ENCODE measurements at places on chromosomes 16 and 17.

GRCh38 chr17:45020354-45021138 lies 30.9 kb downstream of the DCAKD start:
- DNase-seq, result peak; percentile 34

DNA sequence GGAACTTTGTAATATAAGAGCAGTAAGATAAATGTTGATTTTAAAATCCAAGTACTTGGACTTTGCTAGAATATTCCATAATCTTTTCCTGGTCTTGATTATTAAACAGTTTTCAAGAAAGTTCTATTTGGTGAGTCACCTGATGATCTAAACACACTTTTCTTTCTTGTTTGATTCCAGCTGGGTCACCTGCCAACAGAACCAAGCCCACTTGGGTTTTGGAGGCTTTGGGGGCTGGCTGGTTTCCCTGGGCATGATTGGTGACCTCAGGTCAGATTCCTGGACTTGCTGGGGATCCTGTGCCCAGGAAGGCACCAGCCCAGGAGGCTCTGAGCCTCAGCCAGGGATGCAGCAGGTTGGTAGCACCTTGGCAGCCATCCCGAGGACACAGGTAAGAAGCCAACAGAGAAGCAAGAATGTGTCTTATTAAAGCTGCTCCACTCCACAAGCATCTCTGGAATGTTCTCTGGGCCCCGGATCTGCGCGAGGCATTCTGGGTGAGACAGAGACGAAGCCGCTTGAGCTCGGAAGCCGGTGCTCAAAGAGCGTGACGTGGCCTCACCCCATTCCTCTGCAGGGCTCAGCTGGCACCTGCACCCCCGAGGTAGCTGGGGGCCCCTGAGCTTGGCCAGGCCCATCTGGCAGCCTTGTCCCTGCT lies 3.1 kb upstream of the TEX19 start:
- no peak for DNase-seq

- DNase-seq, result no peak
Observed at GRCh38 chr16:11916524-11917285, 949 bp upstream of the GSPT1 start.

DNA sequence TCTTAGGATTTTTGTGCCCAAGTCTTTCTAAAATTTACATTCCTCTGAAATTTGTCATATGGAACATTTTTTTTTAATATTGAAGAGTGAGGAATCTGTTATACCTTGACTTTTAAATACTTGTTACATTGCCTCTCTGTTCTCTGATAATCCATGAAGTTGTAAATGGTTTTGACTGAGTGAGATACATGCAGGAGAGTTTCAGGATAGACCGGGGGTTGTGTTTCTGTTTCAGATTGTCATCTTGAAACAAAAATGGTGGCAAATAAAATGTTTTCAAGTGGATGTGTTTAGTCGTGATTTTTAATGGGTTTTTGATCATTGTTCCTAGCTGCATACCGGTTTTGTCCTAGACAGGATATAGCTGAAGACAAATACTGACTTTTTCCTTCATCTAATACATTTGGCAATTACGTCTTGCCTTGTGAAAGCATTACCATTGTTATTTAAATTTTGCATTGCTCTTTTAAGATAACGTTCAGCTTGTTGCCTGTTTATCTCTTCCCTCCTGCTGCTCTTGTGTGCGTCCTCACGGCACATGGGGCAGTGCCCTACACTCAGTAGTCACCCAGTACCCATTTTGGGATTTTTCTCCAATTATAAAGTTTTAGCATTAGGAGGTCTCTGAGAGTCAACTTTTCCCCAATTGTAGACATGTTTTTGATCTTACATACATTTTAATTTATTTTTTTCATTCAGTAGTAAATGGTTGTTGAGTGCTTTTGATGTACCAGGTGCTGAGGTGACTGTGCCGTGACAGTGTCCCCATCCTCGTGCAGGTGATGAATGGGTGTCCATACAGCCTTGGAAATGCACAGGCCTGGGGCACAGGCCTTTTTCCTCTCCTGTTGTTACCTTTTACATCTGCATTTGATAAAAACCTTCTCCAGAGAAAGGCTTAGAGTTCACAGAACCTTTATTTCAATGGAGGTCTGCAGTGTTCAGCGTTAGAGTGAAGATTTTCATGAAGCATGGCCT lies 169.9 kb downstream of the MSI2 start:
- no peak for DNase-seq

DNA sequence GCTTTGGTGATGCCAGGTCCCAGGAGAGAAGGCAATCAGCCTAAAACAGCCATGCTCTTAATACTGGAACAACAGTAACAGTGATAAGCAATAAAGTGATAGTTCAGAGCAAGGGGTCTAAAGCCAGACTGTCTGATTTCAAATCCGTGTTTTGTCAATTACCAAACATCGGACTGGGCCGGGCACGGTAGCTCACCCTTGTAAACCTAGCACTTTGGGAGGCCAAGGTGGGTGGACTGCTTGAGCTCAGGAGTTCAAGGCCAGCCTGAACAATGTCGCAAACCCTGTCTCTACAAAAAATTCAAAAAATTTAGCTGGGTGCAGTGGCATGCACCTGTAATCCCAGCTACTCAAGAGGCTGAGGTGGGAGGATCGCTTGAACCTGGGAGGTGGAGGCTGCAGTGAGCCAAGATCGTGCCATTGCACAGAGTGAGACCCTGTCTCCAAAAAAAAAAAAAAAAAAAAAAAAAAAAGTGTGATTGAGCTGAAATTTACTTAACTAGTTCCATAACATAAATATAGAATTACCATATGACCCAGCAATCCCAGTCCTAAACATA lies 5.1 kb downstream of the COPRS start:
- no peak for DNase-seq

DNA sequence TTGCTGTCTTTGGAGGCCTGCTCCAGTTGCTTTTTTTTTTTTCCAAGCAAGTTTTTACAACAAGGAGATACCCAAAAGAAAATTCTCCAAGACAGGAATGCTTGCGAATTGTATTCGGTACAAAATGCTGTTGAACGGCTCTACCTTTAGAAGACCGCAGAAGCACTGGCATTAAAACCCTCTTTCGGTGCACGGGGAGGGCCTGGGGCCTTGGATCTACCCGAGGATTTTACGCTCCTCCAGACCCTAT lies 1.3 kb upstream of the HELZ start:
- DNase-seq, result no peak

DNA sequence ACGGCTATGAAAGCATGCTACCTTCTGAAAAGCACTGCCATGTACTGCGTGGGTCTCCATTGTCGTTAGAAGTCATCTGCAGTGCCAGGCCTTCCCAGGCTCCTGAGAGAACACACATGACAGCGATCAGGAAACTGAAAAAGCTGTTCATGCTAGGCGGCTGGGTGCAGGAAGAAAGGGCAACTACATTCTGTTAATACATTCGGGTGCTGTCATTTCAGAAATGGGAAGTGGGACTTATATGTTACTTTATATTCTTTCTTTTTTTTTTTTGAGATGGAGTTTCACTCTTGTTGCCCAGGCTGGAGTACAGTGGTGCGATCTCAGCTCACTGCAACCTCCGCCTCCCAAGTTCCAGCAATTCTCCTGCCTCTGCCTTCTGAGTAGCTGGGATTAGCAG lies 19.9 kb downstream of the CFAP20 start:
- DNase-seq, result no peak

- no peak for DNase-seq
Observed at GRCh38 chr16:68993885-68994284, 111.6 kb upstream of the HAS3 start.

DNA sequence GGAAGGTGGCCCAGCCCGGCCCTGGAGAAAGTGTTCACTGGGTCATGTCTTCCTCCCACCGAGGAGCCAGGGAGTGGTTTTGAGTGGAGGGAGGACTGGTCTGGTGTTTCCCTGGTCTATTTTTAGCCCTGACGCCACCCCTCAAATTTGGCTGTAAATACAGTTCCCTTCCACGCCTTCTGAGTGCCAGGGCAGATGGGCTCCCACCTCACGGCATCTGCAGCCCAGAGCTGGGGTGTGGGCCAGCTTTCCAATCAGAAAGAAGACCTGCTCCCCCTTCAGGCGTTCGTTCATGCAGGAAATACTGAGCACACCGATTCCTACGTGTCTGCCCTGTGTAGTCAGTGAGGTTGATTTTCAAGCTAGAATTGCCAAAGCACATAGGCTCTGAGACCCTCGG lies 53.7 kb downstream of the SNX20 start:
- no peak for DNase-seq

DNA sequence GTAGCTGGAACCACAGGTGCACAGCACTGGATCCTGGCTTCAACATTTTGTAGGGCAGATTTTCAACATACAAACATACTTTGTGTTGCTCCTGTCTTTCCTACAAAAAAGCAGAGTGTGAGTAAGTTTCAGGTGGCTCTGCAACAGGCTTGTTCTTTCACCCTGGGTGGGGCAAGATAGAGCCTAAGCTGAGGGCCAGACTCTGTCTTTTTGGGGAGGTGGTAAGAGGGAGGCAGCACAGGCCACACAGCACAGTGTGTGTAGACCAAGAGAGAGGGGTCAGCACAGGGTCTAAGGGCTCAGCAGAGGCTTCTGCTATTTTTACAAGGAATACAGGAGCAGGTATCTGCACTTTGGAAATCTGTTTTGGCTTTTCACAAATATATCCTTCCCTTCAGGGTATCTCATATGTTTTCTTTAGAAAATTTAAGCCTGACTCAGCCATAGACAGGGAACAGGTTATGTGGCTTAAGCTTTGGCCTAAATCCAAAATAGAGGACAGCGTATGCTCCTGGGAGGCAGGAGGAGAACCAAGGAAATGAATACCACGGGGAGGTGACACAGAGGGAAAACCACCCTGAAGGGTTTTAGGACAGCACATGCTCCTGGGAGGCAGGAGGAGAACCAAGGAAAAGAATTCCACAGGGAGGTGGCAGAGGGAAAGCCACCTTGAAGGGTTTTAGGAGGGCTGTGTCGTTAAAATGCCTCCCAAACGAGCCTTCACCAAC lies 21.6 kb downstream of the EMC8 start:
- DNase-seq, result no peak

DNA sequence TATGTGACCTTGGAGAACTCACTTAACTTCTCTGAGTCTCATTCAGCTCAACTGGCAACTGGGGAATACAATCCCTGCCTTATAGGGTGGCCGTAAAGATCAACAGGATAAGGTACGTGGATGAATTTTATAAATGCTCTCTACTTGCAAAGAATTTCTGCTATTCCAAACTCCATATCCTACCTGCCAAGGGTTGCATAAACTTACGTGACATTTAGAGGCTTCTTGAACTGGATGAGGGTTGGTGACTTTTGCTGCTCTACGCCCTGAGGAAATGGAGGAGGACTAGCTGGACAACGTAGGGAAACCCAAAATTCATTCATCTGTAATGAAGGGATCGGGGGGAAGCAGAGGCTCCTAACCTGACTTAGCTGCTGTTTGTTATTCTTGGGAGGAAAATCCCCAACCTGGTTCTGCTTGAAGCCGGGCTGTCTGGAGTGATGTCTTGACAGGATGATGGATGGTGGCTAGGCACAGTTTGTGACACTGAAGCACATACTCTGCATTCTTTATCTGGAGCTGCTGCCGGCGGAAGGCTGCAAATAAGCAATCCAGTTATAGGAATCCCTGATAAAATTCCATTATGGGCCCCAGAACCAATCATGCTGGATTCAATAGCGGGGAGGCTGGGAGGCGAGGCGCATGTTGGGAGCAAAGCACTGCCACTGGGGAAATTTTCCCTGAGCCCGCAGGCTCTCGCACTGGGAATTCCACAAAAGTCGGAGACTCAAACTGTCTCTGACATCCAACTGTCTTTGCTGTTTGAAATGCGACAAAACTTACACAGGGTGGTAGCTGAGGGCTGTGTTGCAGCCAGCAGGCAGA lies 94.7 kb upstream of the SDK2 start:
- no peak for DNase-seq

DNA sequence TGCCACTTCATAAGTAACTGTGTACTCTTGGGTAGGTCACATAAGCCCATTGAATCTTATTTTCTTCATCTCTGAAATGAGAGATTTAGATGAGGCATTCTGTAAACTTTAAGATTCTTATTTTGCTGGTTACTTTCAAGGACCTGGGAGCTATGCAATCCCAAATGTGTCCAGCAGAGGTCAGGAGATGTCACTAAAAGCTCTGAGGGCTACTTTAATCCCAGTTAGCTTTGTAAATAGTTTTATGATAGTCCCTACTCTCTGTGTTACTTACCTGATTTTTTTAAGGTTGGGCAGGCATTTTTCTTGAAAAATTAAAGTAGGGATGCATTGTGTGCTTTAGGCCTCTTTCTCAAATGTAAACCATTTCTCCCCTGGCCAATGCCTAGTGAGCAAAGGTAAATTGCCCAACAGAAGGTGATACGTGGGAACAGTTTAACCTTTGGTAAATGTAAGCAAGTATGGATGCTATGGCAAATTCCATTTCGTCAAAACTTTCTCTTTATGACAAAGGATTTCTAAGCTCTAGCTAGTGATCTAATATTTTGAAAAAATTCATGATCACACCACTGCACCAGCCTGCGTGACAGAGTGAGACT lies 57.1 kb upstream of the WSB1 start:
- peak; percentile 83 for DNase-seq

DNA sequence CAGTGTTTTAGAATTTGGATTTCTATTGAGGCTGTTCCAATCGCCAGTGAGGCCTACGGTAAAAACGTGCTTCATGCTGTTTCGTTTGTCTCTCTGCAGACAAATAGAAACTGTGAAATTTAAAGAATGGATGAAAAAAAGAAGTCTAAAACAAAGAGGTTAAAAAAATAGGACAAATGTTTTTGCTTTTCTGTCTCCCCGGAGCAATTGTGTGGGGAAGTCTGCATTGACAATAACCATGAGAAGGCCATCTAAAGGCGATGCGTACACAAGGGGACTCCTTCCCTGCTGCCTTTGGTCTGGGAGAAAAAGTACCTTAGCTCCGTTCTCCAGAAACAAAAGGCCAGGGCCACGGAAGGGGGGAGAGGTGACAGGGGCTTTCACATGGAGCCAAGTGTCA lies 4.6 kb upstream of the ZFHX3 start:
- no peak for DNase-seq

- DNase-seq, result no peak
Observed at GRCh38 chr17:74454197-74455024, 12.0 kb upstream of the CD300A start.

- no peak for DNase-seq
Observed at GRCh38 chr17:43327834-43328420, 70.9 kb upstream of the ARL4D start.

GRCh38 chr17:1931844-1932579 lies 93.1 kb downstream of the RTN4RL1 start:
- DNase-seq, result peak; percentile 28

DNA sequence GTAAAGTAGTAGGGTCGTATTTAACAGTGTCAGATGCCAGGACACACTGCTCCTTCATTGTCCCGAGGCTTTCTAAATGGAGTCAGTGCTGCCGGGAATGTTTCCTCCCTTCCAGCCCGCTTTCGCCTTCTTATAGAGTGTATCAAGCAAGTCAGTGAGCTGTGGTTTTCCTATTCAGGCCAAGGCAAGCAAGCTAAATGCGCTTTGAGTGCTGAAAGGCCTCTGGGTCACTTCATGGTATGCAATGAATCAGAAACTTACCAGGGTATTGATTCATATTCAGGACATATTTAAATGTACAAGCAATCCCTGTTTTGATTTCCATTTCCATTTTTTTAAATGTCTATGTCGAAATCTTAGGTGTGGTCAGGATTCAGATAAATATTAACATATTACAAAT lies 327.9 kb upstream of the SOX9 start:
- DNase-seq, result no peak
